Left lung (tissue), 14 donors: ENCODE measurements at places on chromosomes 11 and 22. TPM values are rescaled to one million over a fixed set of nuclear protein-coding genes. Genes with fewer than 3 reads are reported as not detected.

Gene KRTAP5-2
- total RNA-seq, result not detected

Gene PLEKHA7
- total RNA-seq, result 29.0 TPM

Gene HORMAD2
- 0.13 TPM for total RNA-seq

Gene RIMBP3C
- 0.17 TPM for total RNA-seq

Gene DLG2
- 4.5 TPM for total RNA-seq

DNA sequence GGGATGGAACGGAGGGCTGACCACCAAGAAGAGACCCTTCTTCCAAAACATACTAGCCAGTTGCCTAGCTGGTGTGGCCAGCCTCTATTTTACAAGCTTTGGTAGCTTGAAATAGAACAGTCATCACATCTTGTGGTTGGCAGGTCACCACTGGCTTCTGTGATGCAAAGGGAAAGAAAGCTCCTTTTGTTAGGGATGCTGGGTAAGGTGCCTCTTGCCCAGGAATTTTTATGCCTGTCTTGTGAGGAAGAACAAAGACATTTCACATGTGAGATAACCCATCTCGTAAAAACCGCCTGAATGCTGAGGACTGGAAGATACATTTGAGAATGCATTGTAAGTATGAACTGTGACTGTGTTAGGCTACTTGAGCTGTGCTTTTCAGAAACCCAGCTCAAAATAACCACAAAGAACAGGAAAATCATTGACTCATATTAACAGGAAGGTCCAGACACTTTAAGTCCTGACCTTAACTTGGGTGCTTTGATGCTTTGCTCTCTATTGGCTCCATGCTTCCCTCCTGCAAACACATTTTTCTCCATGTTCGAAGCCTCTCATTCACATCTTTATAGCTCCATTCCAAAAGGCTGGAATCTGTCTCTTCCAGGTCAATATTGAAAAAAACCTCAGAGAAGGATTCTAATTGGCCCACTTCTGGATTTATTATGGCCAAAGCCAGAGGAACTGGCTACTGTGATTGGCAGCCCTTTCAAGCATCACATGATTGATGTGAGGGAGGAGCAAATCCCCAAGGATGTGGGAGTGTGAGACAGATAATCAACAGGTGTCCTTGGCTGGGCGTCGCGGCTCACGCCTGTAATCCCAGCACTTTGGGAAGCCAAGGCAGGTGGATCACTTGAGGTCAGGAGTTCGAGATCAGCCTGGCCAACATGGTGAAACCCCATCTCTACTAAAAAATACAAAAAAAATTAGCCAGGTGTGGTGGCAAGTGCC lies 53.9 kb downstream of the MICAL2 start:
- no peak for DNase-seq
- peaks cover 33% of the 10 kb centered on the region for H3K4me1 ChIP-seq
- no peak overlapping the region for H3K4me3 ChIP-seq
- H3K27ac ChIP-seq, result peak overlapping the region; percentile 54

GRCh38 chr22:45506816-45507360 lies 4.2 kb downstream of the FBLN1 start:
- no peak for DNase-seq
- H3K4me1 ChIP-seq, result peaks cover 6% of the 10 kb centered on the region
- no peak overlapping the region for H3K27ac ChIP-seq
- H3K4me3 ChIP-seq, result no peak overlapping the region
- peaks cover 15% of the 10 kb centered on the region for H3K27me3 ChIP-seq
- no peaks in the 10 kb centered on the region for H3K36me3 ChIP-seq

- no peak overlapping the region for H3K27ac ChIP-seq
- H3K36me3 ChIP-seq, result no peaks in the 10 kb centered on the region
- no peaks in the 10 kb centered on the region for H3K27me3 ChIP-seq
These were observed 275.3 kb downstream of the C11orf87 start for GRCh38 chr11:109697140-109697843.

GRCh38 chr11:125329786-125330185 lies 165.2 kb downstream of the PKNOX2 start:
- H3K36me3 ChIP-seq, result no peaks in the 10 kb centered on the region
- no peaks in the 10 kb centered on the region for H3K27me3 ChIP-seq
- H3K27ac ChIP-seq, result no peak overlapping the region
- H3K4me1 ChIP-seq, result no peaks in the 10 kb centered on the region
- H3K4me3 ChIP-seq, result no peak overlapping the region
- no peak for DNase-seq

DNA sequence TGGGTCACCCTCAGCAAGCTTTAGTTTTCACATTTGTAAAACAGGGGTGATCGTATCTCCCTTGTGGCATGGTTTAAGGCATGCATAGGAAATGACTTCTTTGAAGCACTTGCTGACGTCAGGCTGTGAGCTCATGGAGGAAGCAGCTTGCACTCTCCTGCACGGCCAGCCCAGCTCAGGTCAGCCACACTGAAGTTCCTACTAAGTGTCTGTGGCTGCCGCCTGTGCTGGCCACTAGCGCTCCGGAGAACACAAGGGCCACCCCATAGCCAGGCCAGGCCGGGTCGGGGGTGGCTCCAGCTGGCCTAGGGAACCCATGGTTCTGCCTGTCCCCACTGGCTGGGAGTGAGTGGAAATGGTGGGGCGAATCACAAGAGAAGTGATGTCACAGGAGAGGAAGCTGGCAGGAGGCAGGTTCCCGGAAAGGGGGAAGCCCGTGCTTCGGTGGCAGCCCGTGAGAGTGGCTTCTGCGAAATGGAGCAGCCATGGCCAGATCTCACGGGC lies 28.2 kb downstream of the KCTD17 start:
- H3K36me3 ChIP-seq, result no peaks in the 10 kb centered on the region
- no peak overlapping the region for H3K4me3 ChIP-seq
- no peaks in the 10 kb centered on the region for H3K4me1 ChIP-seq
- H3K27ac ChIP-seq, result no peak overlapping the region

GRCh38 chr11:101082813-101083212 lies 46.8 kb downstream of the PGR start:
- H3K36me3 ChIP-seq, result no peaks in the 10 kb centered on the region
- no peaks in the 10 kb centered on the region for H3K27me3 ChIP-seq
- DNase-seq, result no peak
- H3K27ac ChIP-seq, result no peak overlapping the region
- no peak overlapping the region for H3K4me3 ChIP-seq
- no peaks in the 10 kb centered on the region for H3K4me1 ChIP-seq

DNA sequence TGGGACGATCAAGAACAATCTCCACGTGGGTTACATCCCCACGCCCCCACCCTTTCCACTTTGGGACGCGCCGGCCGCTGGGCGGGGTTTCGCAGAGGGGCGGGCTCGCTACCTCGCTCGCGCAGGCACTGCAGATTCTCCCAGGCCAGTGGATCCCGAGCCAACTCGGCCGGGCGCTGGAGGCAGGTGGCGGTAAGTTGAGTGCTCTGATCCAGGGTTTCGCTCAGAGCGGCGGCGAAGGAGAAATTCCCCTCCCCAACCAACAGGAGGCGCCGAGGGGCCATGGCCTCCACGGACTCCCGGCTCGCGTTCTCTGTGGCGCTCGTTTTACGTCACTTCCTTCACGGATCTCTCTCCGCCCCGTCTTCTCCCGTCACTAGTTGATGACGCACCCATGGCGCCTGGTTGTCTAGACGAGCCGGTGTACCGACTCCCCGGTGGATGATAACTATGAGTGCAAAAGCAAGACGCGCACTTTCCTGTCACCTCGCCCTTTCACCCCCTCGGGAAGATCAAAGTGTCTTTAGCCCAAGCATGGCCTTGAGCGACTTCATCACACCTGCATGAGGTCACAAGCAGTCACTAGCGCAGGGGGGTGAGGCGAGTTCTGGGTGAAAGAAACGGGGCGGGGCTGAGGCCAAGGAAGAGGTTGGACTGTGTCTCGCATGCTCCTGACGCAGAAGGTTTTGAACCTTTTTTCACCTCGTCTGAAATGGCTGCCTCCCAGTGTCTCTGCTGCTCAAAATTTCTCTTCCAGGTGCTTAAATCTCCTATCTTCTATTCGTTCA lies at the start of the genes CFAP68 and FDXACB1:
Gene CFAP68 (plus strand): TSS at position 693 of the 788 bp plus-strand sequence. CDS start 20 bp downstream, at position 713.
Gene FDXACB1 (minus strand): TSS at position 317 of the 788 bp plus-strand sequence. CDS start 33 bp downstream, at position 284.
- H3K27me3 ChIP-seq, result no peaks in the 10 kb centered on the region
- H3K27ac ChIP-seq, result peak within 1 kb of the TSS; percentile 97
- peak within 1 kb of the TSS; percentile 73 for H3K4me3 ChIP-seq
- no peaks in the 10 kb centered on the region for H3K36me3 ChIP-seq
- DNase-seq, result peak; percentile 96
- H3K4me1 ChIP-seq, result peaks cover 5% of the 10 kb centered on the region

DNA sequence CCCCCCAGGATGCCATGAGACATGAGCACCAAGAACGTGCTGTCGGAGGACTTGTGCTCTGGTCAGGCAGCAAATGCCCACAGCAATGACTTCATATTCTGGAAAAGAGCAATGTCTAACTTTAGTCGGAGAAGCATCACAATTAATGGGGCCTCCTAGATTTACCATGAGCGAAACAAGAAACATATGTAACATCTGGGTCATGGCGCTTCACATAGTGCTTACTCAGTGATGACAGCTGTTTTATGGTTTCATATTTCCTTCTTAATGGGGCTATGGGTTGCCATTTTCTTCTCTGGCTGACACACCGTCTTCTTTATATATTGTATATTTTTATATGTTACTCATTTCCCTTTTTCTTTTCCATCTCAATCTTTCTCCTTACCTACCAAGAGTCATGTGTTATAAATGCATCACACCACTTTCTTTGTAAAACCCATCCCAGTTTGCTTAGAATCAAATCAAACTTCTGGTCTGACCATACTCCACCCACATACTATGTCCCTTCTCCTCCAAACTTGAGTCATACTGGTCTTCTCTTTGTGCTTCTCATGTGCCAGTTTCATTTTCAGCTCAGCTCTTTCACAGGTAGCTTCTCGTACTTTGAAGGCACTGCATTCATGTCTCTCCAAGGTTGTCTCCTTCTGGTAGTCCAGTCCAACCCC lies 9.4 kb upstream of the CASP12 start:
- H3K4me1 ChIP-seq, result no peaks in the 10 kb centered on the region
- H3K4me3 ChIP-seq, result no peak overlapping the region
- H3K36me3 ChIP-seq, result peaks cover 5% of the 10 kb centered on the region
- no peaks in the 10 kb centered on the region for H3K27me3 ChIP-seq

DNA sequence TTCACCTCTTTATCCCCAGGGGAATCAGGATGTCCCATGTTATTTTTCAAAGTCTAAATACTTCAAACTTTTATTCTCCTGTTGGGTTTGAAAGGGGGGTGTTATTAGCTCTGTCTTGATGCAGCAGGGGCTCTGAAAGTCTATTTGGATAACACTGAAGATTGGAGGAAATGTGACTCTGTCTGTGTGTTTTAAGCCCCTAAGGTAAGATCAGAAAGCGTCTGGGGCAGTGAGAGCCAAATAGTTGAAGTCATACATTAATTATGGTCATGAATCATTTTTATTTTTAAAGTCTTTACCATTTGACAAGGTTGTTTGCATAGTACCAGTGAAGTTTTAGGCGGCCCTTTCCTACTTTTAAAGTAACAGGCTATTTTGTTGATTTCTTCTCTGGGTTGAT lies 139.0 kb downstream of the UVRAG start:
- no peaks in the 10 kb centered on the region for H3K36me3 ChIP-seq
- H3K27ac ChIP-seq, result no peak overlapping the region
- H3K4me3 ChIP-seq, result no peak overlapping the region
- no peaks in the 10 kb centered on the region for H3K4me1 ChIP-seq
- H3K27me3 ChIP-seq, result no peaks in the 10 kb centered on the region
- no peak for DNase-seq

- H3K27ac ChIP-seq, result peak overlapping the region; percentile 79
- no peaks in the 10 kb centered on the region for H3K36me3 ChIP-seq
- peak overlapping the region; percentile 94 for H3K4me3 ChIP-seq
- peaks cover 8% of the 10 kb centered on the region for H3K4me1 ChIP-seq
- DNase-seq, result no peak
These were observed 667 bp downstream of the DGCR6L start for GRCh38 chr22:20319041-20319744.

DNA sequence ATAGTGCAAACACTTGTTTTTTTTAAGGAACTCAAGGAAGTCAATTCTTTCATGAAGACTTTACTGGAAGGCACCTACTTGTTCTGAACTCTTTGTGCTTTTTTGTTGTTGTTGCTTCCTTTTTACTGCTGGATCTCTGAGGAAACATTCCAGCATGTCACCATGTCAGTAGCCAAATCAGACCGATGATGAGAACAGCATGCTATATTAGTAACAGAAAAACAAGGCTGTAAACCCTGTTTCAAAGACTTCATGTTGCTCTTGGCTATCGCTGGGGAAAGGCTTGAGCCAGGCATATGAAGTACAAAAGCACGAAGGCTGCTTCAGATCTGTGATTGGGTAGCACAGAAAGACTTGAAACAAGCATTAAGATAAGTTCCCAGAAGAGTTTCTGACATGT lies 125.6 kb upstream of the SLC5A12 start:
- H3K36me3 ChIP-seq, result no peaks in the 10 kb centered on the region
- no peaks in the 10 kb centered on the region for H3K4me1 ChIP-seq
- H3K27ac ChIP-seq, result no peak overlapping the region
- H3K27me3 ChIP-seq, result no peaks in the 10 kb centered on the region
- H3K4me3 ChIP-seq, result no peak overlapping the region
- DNase-seq, result no peak

GRCh38 chr22:21951931-21952465 lies 650 bp downstream of the PPM1F start:
- peak overlapping the region; percentile 98 for H3K27ac ChIP-seq
- H3K4me3 ChIP-seq, result peak overlapping the region; percentile 59

DNA sequence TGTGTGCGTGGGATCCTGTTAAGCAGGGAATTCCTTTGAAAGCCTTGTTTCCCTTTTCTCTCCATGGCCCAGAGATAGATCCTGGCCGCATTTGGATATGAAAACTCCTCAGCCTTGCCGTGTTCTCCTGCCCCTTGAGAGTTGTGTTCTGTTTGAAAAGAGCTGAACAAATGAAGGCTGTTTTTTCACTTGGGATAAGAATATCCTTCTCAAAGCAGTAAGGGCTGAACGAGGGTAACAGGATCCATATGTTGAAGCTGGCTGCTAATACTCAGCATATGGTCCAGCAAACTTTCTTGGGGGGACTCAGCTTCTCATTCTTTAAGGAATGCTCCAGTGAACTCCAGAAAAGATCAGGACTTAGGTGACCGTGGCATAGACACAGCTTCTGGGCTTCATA lies 114.5 kb upstream of the TTC12 start:
- H3K36me3 ChIP-seq, result no peaks in the 10 kb centered on the region
- H3K27ac ChIP-seq, result no peak overlapping the region
- no peaks in the 10 kb centered on the region for H3K4me1 ChIP-seq
- DNase-seq, result peak; percentile 44
- no peak overlapping the region for H3K4me3 ChIP-seq

- H3K4me3 ChIP-seq, result no peak overlapping the region
- H3K27ac ChIP-seq, result no peak overlapping the region
- peaks cover 14% of the 10 kb centered on the region for H3K36me3 ChIP-seq
- no peaks in the 10 kb centered on the region for H3K27me3 ChIP-seq
These were observed 21.9 kb downstream of the TP53I11 start for GRCh38 chr11:44928816-44929215.

- peaks cover 100% of the 10 kb centered on the region for H3K4me1 ChIP-seq
- DNase-seq, result no peak
- peak overlapping the region; percentile 96 for H3K27ac ChIP-seq
- peaks cover 4% of the 10 kb centered on the region for H3K36me3 ChIP-seq
- H3K27me3 ChIP-seq, result no peaks in the 10 kb centered on the region
- H3K4me3 ChIP-seq, result no peak overlapping the region
These were observed 6.6 kb downstream of the ARRB1 start for GRCh38 chr11:75344761-75345454.

- peak; percentile 34 for DNase-seq
- peaks cover 31% of the 10 kb centered on the region for H3K4me1 ChIP-seq
- no peak overlapping the region for H3K4me3 ChIP-seq
- H3K36me3 ChIP-seq, result no peaks in the 10 kb centered on the region
- no peak overlapping the region for H3K27ac ChIP-seq
- peaks cover 24% of the 10 kb centered on the region for H3K27me3 ChIP-seq
These were observed 4.4 kb downstream of the CAVIN3 start for GRCh38 chr11:6315811-6316425.

GRCh38 chr11:11391796-11392463 lies 38.9 kb upstream of the CSNK2A3 start:
- H3K27me3 ChIP-seq, result no peaks in the 10 kb centered on the region
- DNase-seq, result no peak
- peak overlapping the region; percentile 39 for H3K27ac ChIP-seq
- no peak overlapping the region for H3K4me3 ChIP-seq
- H3K36me3 ChIP-seq, result no peaks in the 10 kb centered on the region
- peaks cover 4% of the 10 kb centered on the region for H3K4me1 ChIP-seq
